ENCODE measurements at places on chromosomes 6 and 20.

GRCh38 chr6:159977255-159977903 is 8.5 kb downstream of the IGF2R start:
- no peak for DNase-seq

- no peak for DNase-seq
These were observed 657.2 kb downstream of the DHX35 start for GRCh38 chr20:39619271-39619785.

DNA sequence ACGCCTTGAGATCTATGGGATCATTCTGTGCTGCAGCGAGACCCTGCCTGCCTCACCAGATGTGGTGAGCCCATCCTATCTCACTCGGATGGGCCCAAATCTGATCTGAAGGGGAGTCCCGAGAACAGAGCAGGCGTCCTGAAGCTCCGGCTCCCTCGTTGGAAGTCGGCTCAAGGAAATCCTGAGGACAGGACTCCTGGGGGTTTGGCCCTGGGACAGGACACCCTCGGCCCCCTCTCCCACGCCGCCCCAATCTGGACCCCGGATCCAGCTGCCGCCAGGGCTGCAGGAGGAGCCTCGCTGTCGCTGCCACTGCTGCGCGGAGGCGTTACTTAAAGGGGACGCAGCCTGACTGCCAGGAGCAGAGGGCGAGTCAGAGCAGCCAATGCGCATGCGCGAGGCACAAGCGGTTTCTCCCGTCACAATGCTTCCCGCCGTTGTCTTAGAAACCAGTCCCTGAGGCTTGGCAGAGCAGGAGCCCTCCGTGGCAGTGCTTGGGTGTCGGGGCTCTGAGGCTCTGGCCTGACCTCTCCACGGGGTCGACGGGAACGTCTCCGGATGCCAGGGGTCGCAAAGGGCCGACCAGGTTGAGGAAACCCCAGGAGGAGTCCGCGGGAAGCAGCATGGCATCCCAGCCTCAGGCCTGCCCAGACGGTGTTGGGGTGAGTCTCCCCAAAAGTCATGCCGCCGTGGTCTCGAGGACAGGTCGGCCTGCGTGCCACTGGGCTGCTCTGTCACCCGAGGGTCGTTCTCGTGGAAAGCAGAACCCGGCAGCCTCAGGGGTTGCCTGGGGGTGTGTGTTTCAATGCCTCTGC is 1567.8 kb upstream of the DEFB115 start:
- no peak for DNase-seq

DNA sequence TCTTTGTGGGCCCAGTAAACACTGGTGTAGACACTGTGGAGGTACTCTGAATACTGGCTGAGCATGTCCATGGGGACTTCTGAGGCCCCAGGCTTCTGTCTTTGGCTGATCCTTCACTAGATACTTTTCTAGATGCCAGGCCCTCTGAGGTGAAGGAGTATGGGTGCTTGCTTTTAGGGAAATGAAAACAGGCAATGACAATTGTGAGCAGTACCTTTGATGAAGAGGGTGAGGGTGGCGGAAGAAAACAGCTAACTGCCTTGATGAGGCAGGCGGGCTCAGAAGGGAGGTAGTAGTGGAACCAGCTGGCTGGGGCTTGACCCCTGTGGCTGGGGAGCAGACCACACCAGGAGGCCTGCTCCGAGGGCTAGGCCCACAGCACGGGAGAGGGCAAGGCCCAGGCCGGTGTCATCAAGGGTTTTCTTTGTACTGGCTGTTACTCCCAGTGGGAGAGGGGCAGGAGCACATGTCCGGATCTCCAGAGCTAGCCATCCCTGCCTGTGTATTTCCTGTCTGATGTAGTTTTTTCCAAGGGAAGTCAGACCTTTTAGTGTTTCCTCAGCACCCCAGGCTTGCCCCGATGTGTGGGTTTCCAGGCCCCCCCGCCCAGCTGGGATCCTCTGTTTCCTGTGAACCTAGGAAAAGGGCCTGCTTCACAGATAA is 3.9 kb downstream of the PLCG1 start:
- DNase-seq: no peak

GRCh38 chr20:23753589-23753988 is 2.9 kb upstream of the CST1 start:
- no peak for DNase-seq

All from GM04504 (cell line).